GM03348 (cell line): ENCODE measurements at places on chromosomes 12 and 14.

- no peak for DNase-seq
Measured at GRCh38 chr14:72186523-72186922, 254.3 kb downstream of the RGS6 start.

DNA sequence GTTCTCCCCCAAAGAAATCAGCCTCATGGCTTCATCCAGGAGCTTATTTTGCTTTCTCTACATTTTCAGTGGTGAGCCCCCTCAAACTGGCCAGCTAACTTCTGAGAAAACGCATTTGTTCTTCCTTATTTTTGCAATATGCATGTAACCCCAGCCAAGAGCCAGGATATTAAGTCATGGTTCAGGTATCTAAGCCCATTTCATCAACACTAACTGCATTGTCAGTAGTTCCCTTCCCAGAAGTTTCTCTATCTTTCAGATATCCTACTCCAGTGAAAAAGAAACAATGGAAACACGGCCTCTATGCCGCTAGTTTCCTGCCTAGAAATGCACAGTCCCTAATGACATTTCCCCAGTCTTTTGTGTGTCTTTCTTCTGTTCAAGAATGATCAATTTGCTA, 102.8 kb upstream of the RASSF8 start:
- DNase-seq = peak; percentile 12

- peak; percentile 20 for DNase-seq
Measured at GRCh38 chr12:56299308-56299852, 750 bp downstream of the CS start.

DNA sequence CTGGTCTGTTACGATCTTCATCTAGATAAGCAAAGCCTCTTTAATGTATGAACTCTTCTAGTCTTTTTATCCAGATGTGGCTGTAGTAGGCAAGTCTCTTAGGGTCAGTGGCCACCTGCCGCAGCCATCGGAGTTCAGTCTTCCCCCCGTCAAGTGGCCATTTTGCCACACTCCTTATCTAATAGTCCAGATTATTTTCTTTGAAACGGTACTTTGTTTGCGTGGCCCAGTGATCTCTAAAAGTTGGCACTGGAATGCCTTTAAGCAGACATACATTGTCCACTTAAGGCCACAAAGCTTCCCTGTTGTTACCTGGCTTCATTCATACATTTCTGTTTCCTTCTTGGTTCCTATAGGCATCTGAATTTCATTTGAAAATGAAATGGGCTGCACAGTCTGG, 36.0 kb upstream of the BMAL2 start:
- no peak for DNase-seq

GRCh38 chr14:80211153-80212022, at the start of gene DIO2:
Gene DIO2, minus strand, starts transcription at chr14:80211504. Its CDS starts 32 bp downstream, at chr14:80211472.
- no peak for DNase-seq

- DNase-seq = no peak
Measured at GRCh38 chr14:68247274-68247673, 427.7 kb downstream of the RAD51B start.

GRCh38 chr12:47361389-47362021, 281.7 kb upstream of the AMIGO2 start:
- no peak for DNase-seq

DNA sequence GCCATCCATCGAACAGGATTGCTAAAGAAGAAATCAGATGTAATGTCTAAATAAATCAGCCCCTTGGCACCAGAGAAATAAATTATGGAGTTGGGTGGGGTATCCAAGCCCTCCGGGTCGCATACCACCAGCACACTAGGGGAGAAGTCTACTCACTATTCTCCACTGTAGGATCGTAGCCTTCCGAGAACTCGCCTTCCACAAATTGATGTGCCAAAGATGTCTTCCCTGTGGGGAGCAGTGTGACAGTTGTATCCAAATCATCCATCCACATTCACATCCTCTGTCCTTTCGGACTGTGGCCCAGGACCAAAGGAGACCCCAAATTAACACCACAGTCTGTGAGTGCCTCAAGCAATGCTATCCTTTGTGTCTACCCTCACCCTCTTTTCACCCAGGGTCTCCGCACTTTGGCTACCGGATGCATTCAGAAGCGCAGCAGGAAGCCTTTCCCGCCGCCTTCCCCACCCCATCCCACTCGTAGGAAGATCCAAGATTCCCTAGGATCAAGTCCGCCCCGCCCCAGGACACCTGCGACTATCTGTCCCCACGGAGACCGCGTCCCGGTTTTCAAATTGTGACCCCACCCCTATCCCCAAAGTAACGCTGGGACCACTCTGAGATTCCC, 786 bp downstream of the RHEBL1 start:
- DNase-seq = no peak

DNA sequence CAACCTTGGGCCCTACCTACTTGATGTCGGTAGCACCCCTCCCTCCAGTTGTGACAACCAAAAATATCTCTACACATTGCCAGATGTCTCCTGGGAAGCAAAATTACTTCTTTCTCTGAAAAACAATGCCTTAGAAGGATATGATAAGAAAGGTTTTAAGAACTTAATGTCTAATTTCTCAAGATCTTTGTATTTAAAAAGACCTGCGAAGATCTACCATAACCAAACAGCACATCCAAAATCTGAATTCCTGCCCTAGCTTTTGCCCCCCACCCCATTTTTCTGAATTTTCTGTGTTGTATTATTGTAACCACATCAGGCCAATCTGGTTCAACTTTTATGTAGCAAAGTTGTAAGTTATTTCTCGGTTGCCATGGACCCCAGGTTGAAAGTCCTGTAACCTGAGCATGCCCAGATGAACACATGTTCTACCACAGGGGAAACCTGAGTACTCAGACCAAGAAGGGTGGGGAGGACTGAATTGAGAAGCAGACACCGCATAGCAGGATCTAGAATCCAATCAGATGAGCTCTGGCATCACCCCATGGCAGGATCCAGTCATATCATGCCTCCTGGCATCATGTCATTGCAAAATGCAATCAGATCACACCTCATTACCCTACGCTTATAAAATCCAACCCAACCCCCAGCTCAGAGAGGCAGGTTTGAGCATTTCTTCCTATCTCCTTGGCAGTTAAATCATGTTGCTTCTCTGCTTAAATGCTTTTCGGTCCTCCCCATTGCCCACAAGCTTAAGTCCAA, 8.7 kb downstream of the TMEM253 start:
- no peak for DNase-seq

- DNase-seq = peak; percentile 83
Measured at GRCh38 chr14:34873589-34874385, 1.4 kb downstream of the BAZ1A start.

DNA sequence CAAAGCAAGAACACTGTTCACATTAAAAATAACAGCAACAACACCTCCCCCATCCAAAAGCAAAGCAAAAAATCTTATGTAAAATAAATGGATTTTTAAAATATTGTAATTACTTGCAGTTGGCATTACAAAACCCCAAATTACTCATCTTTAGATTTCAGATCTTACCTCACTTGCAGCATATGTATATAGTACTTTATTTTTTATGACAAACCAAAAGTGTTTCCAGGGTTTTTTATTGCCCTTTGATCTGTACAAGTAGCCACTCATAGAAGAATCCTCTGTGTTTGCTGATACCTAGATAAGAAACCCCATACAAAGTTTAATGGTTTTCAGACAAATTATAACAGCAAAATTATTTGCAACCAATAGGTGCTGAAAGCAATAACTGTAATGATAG, 12.2 kb upstream of the NR2C1 start:
- DNase-seq = no peak

GRCh38 chr14:77276295-77276935, 5.4 kb upstream of the NGB start:
- DNase-seq = no peak

- no peak for DNase-seq
Measured at GRCh38 chr12:131000000-131000486, 46.3 kb downstream of the ADGRD1 start.

DNA sequence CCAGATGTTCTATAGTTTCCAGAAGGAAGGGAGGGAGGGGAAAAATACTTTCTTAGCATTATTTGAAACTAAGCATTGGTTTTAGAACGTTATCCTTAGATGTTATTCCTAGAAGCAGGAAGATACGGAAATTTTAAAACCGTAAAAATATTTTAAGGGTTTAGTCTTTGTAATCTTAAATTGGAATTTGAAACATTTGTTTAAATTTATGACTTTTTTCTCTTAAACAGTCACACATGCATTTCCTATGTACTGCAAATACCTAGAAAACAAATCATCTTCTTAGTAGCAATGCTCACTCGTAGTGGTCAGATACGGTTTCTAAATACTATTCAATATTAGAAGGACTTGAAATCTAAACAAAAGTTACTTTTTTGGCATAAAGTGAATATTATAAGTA, 282.0 kb downstream of the ERC1 start:
- peak; percentile 46 for DNase-seq

GRCh38 chr14:93825235-93825553, 36.9 kb upstream of the PRIMA1 start:
- DNase-seq = no peak

DNA sequence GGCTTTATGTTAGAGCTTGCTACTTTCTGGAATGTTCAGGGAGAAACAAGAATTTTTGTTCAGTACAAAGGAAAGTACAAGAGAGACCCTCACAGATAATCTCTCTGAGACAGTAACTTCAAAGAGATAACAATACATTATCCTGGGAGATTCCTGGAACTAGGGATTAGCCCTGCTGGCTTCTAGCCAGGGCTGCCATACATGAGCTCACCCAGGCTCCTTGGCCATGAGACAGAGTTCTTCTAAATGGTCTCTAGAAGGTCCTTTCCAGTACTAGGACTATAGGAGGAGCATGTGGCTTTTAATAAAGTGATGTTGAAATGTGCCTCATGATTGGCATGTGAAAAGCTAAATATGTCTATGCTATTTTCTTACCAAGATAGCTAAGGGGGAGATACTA, 342.5 kb downstream of the EMP1 start:
- DNase-seq = no peak

GRCh38 chr12:52791271-52792184, 4.4 kb downstream of the KRT3 start:
- no peak for DNase-seq

- DNase-seq = no peak
Measured at GRCh38 chr12:100165356-100165755, 22.7 kb upstream of the BLTP3B start.

DNA sequence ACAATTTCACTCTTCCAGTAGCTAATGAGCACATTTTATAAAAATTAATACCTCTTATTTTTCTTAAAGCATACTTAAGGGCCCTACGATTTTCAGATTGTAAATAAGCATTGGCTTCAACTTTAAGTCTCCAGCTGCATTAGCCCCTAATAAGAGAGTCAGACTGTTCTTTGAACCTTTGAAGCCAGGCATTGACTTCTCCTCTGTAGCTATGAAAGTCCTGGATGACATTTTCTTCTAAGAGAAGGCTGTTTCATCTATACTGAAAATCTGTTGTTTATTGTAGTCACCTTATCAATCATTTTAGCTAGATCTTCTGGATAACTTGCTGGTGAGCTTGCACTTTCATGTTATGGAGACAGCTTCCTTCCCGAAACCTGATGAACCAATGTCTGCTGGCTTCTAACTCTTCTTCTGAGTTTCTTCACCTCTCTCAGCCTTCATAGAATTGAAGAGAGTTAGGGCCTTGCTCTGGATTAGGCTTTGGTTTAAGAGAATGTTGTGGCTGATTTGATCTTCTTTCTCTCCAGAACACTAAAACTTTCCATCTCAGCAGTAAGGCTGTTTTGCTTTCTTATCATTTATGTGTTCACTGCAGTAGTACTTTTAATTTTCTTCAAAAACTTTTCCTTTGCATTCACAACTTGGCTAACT, 377.1 kb upstream of the RGS6 start:
- DNase-seq = no peak

DNA sequence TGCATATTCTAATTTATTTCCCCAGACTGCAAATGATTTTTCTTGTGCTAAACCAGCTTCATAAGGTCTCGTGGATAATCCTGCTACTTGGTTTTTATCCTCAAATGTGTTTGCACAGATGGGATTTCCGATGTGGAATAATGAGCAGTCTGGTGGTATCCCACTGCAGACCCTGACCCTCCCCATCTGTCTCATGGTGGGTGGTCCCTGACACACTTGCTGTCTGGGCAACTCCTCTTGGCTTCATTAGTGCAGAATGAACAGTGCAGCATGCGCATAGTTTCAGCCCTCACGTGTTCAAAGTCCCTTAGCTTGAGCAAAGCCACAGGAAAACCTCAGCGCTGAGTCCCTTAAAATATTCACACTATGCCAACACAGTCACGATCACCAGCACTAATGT, 996.5 kb downstream of the AACS start:
- DNase-seq = no peak

GRCh38 chr14:58362798-58363412, 32.8 kb upstream of the TOMM20L start:
- peak; percentile 14 for DNase-seq

GRCh38 chr12:1173781-1174617, 183.0 kb downstream of the ERC1 start:
- DNase-seq = no peak

- DNase-seq = no peak
Measured at GRCh38 chr14:20657216-20658211, 16.0 kb upstream of the OR6S1 start.

DNA sequence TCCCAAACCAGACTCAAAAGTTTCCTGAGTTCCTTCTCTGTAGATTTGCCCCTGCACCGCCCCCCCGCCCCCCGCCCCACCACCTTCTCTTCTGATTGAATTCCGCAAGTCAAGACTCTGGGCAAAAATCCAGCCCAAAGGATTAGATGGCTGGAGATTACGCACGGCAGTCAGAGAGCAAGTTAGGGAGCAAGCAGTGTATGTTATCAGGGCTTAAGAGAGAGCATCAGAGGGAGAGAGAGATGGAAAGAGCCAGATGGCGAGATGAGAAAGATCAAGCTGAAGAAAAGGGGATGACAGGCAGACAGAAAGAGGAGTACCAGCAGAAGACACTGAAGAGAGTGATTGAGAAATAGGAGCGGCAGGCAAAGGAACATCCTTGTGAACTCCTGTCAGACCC, 13.9 kb upstream of the ANKRD33 start:
- no peak for DNase-seq

GRCh38 chr14:96662116-96662970, 134.8 kb upstream of the VRK1 start:
- DNase-seq = no peak

GRCh38 chr12:22082190-22082701, 36.2 kb downstream of the CMAS start:
- DNase-seq = no peak

DNA sequence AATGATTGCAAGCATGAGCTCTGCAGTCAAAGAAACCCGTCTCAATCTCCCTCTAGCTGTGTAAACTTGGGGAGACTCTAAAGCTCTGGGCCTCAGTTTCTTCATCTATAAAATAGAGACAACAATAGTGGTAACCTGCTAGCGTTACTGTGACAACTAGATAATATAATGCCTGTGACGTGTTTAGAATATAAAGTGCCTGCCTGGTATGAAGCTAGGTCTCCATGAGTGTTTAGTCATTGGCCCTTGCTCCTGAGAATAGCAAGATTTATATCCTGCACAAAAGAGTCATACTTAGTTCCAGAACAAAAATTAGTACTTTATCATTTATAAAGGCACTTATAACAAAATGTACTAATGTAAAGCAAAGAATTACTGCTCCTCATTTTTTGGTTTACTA, 8.8 kb upstream of the DCP1B start:
- DNase-seq = no peak

GRCh38 chr12:13146336-13146938, 43.0 kb upstream of the GSG1 start:
- DNase-seq = no peak

GRCh38 chr12:107436376-107436775, 249.2 kb upstream of the PWP1 start:
- DNase-seq = peak; percentile 70

GRCh38 chr12:53048033-53048779, 1.7 kb upstream of the TNS2 start:
- DNase-seq = no peak

GRCh38 chr12:12018454-12018853, 52.3 kb upstream of the BCL2L14 start:
- DNase-seq = no peak

GRCh38 chr12:102675672-102676071, 195.3 kb upstream of the IGF1 start:
- DNase-seq = no peak
